Activated naive CD4-positive, alpha-beta T cell (primary cell): ENCODE measurements at places on chromosomes 16 and 17.

GRCh38 chr16:25966172-25967097 is 274.7 kb downstream of the HS3ST4 start:
- no peak for DNase-seq

- no peak for DNase-seq
Measured at GRCh38 chr16:85204242-85205010, 92.2 kb upstream of the CIBAR2 start.

DNA sequence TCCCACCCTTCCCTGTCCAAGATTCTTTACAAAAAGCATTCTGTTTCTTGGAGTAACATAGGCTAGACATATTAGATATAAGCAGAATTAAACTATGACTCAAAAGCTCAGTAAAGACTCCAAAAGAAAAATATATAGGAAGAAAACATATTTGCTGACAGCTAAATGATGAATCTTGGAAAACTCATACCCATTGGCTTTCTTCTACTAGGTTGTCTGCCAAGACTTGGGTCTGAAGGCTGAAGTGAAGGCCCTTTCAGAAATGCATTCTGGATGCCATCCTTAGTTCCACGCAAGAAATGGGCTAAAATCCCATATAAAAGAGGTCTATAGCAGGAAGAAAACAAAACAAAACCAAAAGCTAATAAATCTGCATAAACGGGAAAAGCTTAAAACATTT is 15.1 kb downstream of the CEP20 start:
- DNase-seq: no peak

GRCh38 chr17:59287452-59287851 is 44.0 kb upstream of the YPEL2 start:
- no peak for DNase-seq

DNA sequence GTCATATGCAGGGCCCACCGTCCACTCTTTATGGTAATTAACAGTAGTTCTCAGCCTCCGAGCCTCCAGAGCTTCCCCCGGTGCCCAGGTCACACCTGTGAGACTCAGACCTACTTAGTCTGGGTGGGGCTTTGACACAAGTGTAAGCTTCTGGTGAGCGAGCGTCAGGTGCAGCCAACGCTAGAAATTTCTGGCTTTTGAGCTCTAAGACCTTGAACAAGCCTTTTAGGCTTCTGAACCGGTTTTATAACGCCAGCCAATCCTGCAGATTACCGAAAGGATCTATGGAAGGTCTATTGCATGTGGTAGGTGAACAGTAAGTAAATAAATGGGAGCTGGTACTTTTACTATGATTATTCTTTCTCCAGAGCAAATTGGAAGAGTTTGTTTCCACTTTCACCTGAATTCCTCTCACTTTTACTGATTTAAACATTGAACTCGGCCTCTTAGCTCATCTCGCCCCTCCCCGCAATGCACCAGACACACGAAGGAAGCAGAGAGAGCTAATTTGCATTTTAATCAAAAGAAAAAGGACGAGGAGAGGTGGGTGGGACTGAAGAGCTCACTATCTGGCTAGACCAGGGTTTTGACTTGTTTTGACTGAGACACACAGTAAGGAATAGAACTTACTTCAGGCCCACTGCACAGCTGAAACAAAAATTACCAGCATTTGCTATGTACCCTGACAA is 47.1 kb downstream of the ABAT start:
- DNase-seq: no peak

DNA sequence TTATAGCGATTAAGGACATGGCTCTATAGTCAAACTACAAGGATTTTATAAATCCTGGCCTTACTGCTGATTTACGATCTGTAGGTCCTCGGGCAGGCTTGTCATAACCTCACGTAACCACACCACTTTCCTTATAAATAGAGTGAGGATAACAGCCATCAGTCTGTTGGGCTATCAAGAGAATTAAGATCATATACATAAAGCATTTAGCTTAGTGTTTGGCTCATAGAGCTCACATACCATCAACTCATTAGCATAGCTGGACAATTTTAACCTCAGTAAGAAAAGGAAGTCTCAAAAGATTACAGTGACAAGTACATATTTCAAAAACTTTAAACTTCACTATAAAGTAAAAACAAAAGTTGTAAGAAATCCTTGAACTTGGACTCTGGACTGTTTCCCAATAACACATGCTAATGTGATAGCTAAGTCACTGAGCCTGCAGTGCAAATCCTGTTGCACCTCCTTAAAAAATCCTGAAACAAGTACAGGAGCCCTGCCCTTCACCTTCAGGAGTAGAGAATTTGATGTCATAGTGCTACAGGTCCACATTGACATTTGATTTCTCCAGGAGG is 20.8 kb upstream of the CLEC3A start:
- no peak for DNase-seq

DNA sequence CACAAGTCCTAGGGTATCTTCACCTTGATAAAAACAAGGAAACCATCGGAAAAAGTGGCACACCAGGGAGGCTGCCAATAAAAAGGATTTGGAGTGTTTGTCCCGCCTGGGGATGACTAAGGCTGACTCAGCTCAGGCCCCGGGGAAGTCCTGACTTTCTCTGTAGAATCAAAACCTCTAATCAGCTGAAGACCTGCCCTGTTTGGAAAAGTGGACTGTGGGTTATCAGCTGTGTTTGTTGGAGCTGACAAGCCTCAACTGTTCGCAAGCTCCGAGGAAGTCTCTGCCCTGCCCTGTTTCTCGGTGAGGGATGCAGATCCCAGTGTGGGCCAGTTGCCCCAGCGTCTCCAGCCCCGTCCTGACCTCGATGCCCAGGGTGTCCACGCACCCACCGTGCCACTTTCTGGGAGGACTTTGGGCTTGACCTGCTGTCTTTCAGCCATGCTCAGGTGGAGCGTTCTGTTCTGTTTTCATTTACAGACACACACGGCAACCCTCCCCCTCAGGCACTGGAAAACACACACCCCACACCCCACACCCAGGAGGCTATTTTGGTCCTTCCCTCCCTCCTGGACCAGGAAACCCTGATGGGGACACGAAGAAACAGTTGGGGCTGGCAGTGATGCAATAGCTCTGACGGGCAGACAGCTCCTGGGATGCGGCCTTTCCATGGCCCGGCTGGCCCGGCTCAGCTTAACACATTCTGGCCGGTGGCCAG is 27.6 kb upstream of the PITPNA start:
- no peak for DNase-seq

- DNase-seq: no peak
Measured at GRCh38 chr16:2790631-2791030, 3.3 kb upstream of the PRSS33 start.

GRCh38 chr16:10069374-10069773 is 112.9 kb downstream of the GRIN2A start:
- DNase-seq: no peak

DNA sequence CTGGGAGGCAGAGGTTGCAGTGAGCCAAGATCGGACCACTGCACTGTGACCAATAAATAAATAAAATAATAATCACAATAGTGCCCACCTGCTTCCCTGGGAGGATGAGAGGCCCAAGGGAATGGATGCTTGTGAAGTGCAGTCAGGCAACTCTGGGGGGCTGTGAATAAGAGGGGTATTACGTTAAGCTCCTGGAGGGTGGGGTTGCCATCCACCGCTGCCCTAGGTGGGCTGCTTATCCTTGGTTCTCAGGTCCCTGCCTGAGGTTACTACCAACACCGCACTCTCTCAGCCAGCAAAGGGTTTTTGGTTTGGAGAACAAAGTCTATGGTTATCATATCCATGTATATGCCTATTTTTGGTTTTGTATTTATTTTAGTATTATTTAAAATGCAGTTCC is 48.6 kb upstream of the CBFA2T3 start:
- no peak for DNase-seq

DNA sequence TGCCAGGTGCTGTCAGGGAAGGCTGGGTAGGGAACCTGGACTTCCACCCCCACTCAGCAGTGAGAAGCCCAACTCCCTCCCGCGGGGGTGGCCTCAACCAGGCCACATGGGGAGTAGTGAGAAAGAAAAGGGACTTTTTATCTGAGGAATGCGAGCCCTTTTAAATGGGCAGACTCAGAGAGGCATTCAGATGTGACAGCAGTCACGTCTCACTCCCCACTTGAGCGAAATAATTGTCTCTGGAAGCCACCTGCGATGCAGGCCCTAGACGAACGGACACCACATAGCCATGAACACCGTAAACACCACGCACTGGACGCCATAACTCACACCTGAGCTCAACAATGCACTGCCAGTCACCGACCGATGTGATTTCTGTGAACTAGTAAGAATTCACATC is 11.9 kb upstream of the CD300E start:
- no peak for DNase-seq

GRCh38 chr16:23893986-23894385 is 58.2 kb downstream of the PRKCB start:
- DNase-seq: no peak

GRCh38 chr17:7818026-7818425 is 16.0 kb upstream of the KDM6B start:
- DNase-seq: no peak

DNA sequence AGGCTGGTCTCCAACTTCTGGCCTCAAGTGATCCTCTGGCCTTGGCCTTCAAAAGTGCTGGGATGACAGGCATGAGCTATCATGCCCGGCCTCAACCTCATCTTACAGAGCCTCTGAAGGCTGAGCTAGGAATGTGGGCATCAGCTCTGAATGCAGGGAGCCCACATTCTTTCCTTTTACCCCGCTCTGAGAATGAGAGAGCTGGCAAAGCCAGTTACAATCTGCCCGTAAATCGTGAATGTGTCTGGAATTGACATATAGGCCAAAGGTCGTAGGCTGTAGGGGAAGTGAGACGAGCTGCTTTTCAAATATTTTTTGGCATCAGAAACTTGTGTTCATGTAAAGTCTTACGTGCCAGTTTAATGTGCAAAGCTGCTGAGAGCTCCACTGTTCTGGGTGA is 4.5 kb downstream of the TMEM238L start:
- no peak for DNase-seq

- DNase-seq: no peak
Measured at GRCh38 chr16:17945080-17945601, 391.4 kb downstream of the NPIPA8 start.

DNA sequence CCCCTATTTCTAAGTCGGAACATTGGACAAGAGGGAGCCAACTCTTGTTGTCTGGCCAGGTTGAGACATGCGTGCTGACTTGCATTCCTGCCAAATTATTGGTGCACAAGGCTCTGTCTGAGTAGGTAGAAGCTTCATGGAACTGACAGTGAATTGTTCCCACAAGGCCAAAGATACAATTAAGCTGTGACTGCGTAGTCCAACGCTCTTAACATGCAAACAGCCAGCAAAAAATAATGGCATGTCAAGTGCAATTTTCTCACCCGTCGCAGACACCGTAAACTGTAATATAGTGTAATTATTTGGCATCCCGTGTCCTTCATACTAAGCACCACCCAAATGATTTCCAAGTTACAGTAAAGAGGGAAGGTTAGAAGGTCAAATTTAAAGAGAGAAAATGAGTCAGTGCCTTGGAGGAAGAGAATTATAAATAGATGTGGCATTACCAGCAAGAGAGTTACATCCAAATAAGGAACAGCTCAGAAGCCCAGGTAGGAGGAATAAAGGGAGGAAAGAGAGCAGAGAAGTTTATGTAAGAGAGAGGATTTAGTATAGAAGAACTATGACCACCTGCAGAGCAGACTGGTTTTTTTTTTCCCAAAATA is 21.8 kb downstream of the CDH8 start:
- no peak for DNase-seq

DNA sequence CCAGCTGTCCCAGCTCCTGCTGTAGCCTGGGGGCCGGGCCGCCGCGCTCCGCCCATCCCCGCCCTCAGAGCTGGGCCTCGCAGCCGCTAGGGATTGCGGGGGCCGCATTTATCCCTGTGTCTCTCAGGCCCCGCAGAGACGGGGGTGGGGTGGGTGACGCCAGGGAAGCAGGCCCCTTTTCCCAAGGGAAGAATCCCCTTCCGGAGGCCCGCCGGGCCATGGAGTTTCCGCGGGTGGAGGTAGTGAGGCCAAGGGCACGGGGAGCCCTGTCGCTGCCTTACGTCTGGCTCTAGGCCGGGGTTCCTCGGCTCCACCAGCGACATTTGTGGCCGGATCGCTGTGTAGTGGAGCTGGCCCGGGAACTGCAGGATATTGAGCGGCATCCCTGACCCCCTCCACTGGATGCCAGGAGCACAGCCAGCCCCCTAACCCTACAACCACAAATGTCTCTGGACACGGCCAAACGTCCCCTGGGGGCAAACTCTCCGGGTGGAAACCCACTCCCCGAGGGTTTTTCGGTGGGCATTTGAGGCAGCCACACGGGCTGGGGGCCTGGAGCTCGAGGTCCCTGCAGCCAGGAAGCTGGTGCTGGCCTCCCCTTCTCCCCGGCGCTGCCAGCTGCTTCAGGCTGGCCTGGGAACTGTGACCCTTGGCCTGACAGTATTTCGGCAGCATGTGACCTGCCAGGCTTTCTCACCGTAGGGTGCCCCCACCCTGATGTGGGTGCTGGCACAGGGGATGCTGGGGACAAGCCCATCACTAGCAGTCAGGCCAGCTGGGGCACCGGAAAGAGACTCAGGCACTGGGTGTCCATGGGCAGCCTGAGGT is 12.0 kb upstream of the CD300A start:
- no peak for DNase-seq

- DNase-seq: no peak
Measured at GRCh38 chr17:27560668-27561067, 70.3 kb upstream of the LGALS9 start.

DNA sequence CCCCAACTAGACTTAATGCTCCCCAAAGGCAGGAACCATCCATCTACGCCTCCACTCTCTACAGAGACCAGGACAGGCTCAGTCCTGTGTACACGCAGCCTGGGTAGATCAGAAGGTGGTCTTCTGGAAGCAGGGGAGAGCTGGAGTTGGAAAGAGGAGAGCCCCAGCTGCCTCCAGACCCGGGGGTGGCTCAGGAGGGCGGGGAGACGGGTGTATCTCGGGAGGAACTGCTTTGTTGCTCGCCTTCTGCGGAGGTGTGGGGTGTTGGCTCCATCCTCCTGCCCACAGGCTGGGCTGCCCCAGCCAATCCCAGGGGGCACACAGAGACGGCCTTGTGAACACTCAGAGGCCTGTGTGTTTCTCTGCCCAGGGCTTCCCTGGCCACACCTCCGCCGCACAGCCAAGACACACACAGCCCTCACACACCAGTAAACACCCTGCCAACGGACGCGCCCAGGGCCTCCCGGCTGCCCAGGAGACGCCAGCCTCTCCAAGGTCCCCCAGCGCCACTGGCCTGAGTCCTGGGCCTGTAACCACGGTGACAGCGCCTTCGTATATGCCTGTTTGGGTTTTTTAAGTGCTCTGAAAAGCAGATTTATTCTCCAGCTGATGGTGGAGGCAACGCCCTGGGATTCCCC is 143.4 kb upstream of the CDC42EP4 start:
- DNase-seq: no peak

- no peak for DNase-seq
Measured at GRCh38 chr17:43986225-43986981, 18.0 kb upstream of the NAGS start.
